Activated CD4-positive, alpha-beta T cell treated with anti-CD3 and anti-CD28 coated beads for 36 hours (primary cell): ENCODE measurements at places on chromosomes 4 and X. TPM values are rescaled to one million over a fixed set of nuclear protein-coding genes. Genes with fewer than 3 reads are reported as not detected.

PRRG1 gene
- not detected for total RNA-seq

SPACA5 gene
- total RNA-seq, result not detected

- no peaks in the 10 kb centered on the region for H3K4me1 ChIP-seq
- DNase-seq, result no peak
- no peak overlapping the region for H3K27ac ChIP-seq
- no peaks in the 10 kb centered on the region for H3K36me3 ChIP-seq
- H3K4me3 ChIP-seq, result no peak overlapping the region
Observed at GRCh38 chr4:122875949-122876348, 46.4 kb downstream of the NUDT6 start.

DNA sequence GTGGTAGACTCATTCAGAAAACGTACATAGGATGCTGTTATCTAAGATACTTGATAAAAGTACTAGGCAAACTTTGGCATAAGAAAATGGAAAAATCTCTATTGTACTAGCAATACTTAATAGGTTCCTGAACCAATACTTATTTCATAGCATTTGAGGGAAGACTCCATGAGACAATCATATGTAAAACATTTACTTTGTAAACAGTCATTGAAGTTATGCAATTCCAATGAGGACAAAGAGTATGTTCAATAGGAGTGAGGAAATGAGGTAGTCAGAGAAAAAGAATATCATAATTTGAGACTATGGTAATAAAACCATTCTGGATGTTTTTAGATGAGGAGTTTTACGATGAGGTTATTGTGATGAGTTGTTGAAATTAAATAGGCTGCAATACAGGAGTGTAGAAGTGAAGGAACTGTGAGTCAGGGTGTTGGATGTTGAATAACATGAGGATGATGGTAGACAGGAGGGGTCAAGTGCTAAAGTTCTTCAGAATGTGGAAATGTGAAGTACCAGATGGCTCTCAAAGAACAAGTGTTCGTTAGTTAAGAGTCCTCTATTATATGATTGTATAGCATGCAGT, 397.9 kb downstream of the PPP3CA start:
- DNase-seq, result no peak
- no peaks in the 10 kb centered on the region for H3K36me3 ChIP-seq
- H3K4me1 ChIP-seq, result peaks cover 2% of the 10 kb centered on the region
- H3K4me3 ChIP-seq, result no peak overlapping the region
- peaks cover 17% of the 10 kb centered on the region for H3K27me3 ChIP-seq

DNA sequence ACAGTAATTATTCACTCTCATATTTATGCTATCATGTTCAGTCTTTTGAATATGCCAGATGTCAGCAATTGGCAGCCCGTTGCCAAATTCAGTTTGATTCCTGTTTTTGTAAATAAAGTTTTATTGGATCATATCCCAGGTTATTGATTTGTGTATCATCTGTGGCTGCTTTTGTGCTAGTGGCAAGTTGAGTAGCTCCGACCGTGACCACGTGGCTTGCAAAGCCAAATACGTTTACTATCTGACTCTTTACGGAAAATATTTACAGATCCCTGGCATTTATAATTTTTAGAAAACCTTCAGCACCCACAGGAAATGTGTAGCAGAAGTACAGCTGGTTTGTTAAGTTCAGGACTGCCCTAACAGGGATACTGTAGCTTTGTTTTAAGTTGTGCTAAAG, 67.4 kb downstream of the VCX2 start:
- no peaks in the 10 kb centered on the region for H3K36me3 ChIP-seq
- H3K27ac ChIP-seq, result no peak overlapping the region
- no peak for DNase-seq
- H3K27me3 ChIP-seq, result no peaks in the 10 kb centered on the region
- H3K4me1 ChIP-seq, result no peaks in the 10 kb centered on the region

GRCh38 chrX:126701380-126701779, 118.1 kb upstream of the PRR32 start:
- no peak overlapping the region for H3K27ac ChIP-seq
- no peaks in the 10 kb centered on the region for H3K36me3 ChIP-seq
- DNase-seq, result no peak
- H3K4me3 ChIP-seq, result no peak overlapping the region
- H3K4me1 ChIP-seq, result no peaks in the 10 kb centered on the region

- DNase-seq, result peak; percentile 3
- H3K4me3 ChIP-seq, result no peak overlapping the region
- no peaks in the 10 kb centered on the region for H3K4me1 ChIP-seq
- H3K27ac ChIP-seq, result no peak overlapping the region
- H3K27me3 ChIP-seq, result peaks cover 2% of the 10 kb centered on the region
Observed at GRCh38 chr4:2064276-2064991, 5.3 kb downstream of the NAT8L start.

- no peak for DNase-seq
- H3K36me3 ChIP-seq, result no peaks in the 10 kb centered on the region
- no peak overlapping the region for H3K4me3 ChIP-seq
- no peak overlapping the region for H3K27ac ChIP-seq
Observed at GRCh38 chrX:88621278-88621677, 125.7 kb upstream of the CPXCR1 start.
